ENCODE measurements at places on chromosomes 4 and X.

DNA sequence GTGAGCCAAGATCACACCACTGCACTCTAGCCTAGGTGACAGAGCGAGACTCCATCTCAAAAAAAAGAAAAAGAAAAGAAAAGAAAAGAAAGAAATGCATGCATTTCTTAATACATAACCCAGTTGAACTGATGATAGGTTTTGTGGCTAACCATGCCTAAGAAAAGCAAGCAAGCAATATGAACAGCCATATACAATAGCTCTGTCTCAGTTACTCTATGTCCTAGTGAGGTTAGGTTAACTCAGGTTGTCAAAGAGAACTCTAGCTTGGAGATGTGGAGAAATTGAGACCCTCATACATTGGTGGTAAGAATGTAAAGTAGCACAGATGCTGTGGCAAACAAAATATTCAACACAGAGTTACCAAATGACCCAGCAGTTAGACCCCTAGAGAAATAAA is 167.0 kb upstream of the RASGEF1B start:
- no peak for DNase-seq

- DNase-seq: no peak
Measured at GRCh38 chr4:25347473-25347872, 29.6 kb upstream of the ANAPC4 start.

DNA sequence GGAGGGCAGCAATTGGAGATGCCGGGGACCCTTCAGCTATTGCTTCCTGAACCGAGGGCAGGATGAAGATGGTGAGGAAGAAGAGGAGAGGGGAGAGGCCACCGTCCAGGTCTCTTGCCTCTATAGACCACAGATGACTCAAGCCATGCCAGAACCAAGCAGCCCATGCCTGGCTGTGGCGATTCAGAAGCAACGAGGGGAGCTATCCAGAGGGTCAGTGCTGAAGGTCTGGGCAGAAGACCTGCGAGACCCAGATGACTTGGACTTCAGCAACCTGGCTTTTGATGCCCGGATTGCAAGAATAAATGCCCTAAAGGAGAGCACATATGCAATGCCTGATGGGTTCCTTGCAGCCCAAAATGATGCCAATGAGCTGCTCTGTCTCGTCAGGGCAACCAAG is 70.2 kb upstream of the PRPS2 start:
- no peak for DNase-seq

DNA sequence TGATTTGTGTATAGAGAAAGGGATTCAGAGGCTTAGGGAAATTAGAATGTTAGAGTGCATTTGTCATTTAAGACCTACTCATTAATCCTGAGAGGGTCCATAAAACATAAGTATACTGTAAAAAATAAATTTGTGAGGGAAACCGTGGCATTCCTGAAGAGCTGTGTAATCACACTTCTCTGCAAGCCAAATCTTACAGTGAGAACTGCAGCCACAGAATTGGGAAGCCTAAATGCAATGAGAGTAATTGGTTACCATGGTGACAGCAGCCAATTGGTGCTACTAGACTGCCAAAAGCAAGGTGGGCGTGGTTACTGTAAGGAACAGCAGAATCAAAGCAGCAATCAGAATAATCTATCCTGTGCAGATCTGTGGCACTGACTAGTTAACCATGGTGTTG is 345.2 kb upstream of the GRID2 start:
- no peak for DNase-seq

- DNase-seq: no peak
Measured at GRCh38 chr4:28278676-28279075, 1418.0 kb downstream of the STIM2 start.

DNA sequence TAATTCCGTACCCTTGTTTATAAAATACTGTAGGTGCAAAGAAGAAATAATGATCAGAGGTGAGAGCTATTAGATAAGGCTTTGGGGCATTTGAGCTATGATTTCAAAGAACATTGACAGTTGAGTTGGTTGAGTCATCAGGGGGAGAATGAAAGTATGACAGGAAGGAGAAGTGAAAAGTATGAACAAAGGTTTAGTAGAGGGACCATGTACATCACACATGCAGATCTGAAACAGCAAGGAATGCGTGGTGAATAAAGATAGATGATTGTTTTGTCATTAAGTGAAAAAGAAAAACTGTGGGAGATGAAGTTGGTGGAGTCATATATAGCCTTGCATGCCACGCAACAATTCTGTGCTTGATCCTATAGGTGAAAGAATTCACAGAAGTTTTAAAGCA is 163.1 kb downstream of the ARAP2 start:
- DNase-seq: no peak

- DNase-seq: no peak
Measured at GRCh38 chr4:87555773-87556619, 26.8 kb upstream of the SPARCL1 start.

- DNase-seq: no peak
Measured at GRCh38 chr4:168264903-168265302, 53.6 kb downstream of the DDX60 start.

DNA sequence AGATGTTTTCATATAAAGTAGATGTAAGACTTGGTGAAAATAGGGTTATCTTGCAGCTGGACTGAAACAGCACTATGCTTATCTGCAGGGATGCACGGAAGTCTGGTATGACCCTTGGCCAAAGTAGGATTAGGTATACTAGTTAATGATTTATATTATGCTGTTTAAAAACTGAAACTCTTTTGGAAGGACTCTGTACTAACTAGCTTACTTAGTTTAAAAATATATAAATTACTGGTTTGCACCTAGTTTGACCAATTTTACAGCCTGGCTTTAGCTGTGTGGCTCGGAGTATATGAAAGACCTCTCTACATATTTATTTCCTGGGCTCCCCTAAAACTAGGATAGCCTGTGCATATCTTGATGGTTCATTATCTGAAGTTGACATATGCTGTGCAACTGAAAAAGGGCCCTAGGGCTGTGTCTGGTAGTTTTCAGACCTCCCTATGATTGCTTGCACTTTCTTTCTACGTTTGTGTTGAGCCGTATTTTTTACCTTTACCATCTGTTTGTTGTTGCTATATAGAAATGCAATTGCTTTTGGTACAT is 89.2 kb downstream of the TMEM144 start:
- no peak for DNase-seq
